ENCODE measurements at places on chromosomes 7 and 10.

DNA sequence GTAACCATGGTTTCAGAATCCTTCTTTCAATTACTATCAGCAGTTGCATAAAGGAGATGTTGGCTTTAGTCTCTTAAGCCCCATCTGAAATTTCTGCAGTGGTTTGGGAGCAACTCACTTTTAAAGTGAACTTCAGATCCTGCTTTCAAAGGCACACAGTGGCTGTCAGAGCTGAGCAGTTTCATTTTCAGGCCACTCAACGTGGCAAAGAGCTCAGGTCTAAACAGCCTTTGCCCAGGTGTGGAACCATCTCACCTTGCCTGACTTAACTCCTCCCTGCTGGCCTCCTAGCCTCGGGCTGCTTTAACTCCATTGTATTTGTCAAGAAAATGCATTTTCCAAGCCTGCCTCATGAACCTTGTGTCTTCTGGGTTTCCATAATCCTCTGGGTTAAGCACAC lies 197.5 kb upstream of the KMT2E start:
- DNase-seq, result no peak

DNA sequence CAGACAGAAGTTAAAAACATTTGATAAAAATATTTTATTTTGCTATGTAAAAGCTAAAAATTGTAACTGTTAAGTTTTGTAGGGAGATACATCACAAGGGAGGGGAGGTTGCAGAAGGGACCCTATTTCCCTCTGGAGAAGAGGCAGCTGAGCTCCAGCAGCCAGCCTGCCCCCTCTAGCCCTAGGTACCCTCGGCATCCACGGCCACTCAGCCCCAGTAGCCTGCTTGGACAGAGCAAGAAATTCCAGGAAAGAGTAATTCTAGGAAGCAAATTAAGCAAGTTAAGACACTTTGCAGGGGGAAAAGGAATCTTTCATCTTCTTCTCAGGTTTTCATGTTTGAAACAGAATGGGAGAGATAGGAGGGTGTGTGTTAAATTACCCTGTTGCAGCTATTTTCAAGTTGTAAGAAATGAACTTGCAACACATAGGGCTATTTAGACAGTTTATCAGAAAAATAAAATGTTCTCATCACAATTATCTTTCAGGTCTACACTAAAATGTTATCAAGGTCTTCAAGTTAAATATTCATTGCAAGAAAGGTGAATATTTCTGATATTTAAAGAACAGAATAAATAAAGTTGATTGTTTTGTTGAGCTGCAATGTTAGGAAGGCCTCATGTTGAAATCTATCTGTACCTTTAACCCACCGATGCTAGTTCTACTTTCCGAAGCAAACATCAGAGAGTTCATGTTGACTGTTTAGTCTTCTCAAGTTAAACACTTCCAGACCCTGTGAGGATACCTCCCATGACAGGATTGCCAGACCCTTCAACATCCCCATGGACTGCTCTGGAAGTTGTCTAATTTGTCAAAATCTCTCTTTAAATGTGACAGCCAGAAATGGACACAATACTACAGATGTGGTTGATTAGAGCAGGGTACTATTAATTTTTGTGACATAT lies 5.5 kb downstream of the SGCE start:
- DNase-seq, result no peak

GRCh38 chr7:157211690-157212089 lies 73.0 kb downstream of the UBE3C start:
- no peak for DNase-seq

GRCh38 chr7:128855559-128855958 lies 7.1 kb upstream of the ATP6V1F start:
- DNase-seq, result no peak

GRCh38 chr10:127702271-127702670 lies 34.7 kb upstream of the FOXI2 start:
- DNase-seq, result no peak

GRCh38 chr10:26440088-26440470 lies 1.9 kb downstream of the APBB1IP start:
- no peak for DNase-seq

DNA sequence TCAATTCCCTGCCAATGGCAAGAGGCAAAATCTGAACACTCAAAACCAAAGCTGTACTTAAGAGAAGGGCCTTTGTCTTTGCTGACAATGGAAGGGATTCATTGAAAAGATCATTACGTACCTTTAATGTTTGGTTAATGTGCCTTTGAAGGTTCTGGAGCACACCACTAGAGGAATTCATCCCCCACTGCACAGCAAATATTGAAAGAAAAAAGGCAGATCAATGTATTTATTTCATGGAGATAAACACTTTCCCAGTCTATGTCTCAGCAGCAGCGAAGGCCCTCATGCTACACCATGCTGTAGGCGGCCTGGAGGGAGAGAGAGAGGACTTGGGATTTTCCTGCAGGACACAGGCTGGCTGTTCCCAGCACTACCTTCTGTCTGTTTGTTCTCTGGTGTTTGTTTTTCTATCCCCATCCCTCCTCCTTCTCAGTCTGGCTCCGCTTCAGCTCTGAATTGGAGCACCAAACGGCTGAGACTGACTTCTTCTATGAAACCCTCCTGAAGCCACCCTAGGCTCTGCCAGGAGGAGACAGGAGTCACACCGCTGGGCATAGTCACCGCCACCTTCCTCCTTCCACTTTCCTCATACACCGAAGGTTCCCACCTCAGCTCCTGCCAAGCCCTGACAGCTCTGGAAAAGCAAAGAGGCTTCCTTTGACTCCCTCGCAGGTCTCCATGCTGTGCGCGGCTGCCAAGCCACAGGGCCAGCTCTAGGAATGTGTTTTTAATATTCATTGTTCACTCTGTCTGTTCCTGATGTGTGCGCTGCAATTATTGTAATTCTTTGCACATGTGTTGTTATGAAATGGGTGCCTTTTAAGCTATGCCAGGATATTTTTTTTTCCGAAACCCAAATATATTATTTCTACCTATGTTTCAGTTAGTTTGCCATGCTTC lies 301.5 kb downstream of the FZD1 start:
- no peak for DNase-seq

GRCh38 chr10:3635211-3635671 lies 149.8 kb downstream of the KLF6 start:
- no peak for DNase-seq

GRCh38 chr7:72538856-72539255 lies 126.7 kb upstream of the CALN1 start:
- DNase-seq, result no peak
